ENCODE measurements at places on chromosomes 11 and 22. TPM values are rescaled to one million over a fixed set of nuclear protein-coding genes. Genes with fewer than 3 reads are reported as not detected.

DNA sequence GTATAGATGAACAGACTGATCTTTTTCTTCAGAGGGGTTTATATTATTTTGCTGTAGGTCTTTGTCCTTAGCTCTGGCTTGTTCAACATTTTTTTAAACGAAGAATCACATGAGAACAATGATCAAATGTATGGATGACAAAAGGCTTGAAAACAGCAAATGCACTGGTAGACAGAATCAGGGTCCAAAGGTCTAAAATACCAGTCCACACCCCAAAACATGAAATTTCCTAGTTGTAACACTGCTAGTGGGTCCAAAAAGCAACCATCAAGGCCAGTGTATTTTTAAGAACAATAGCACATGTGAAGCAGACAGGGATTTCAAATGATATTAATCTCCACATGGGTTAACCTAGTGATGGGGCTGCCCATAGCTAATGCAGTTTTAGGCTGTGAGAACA is 162.0 kb downstream of the SWAP70 start:
- no peak for DNase-seq

GRCh38 chr11:92663539-92663938 is 305.9 kb upstream of the MTNR1B start:
- DNase-seq = no peak

GRCh38 chr11:107337917-107338316 is 119.7 kb downstream of the CWF19L2 start:
- DNase-seq = no peak

GGTLC3 gene
- total RNA-seq = not detected

DNA sequence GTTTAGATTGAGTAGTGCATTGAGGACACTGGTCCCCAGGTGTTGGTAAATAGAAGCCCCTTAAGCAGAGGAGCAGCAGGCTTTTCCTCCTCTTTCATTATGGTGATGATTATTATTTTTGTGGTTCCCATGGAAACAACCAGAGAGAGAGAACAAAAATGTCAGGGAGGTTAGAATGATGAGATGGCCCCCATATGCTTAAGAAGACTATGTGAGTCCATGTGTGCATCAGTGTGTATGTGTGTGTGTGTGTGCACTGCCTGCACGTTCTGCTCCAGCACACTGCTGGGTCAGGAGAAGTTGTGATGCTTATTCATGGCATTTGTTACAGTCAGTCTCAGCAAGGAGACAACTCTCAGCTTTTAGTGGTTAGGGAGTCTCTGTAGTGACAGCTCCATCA is 724.2 kb downstream of the NTM start:
- DNase-seq = no peak

DNA sequence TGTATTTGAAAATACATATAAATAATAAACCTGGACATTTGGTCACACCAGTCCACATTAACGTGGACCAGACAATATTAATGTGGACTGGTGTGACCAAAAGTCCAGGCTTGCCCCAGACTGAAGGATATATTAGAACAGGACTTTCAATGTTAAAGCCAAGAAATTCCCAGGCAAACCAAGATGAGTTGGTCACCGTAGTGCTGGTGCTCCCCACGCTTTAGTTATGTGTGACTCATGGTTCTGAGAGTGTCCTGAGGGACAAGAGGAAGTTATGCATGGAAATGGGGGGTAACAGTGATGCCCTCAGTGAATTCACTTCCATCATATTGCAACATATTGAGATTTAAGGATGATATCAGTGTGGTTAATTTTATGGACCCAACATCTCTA is 31.4 kb downstream of the POU2AF1 start:
- no peak for DNase-seq

DNA sequence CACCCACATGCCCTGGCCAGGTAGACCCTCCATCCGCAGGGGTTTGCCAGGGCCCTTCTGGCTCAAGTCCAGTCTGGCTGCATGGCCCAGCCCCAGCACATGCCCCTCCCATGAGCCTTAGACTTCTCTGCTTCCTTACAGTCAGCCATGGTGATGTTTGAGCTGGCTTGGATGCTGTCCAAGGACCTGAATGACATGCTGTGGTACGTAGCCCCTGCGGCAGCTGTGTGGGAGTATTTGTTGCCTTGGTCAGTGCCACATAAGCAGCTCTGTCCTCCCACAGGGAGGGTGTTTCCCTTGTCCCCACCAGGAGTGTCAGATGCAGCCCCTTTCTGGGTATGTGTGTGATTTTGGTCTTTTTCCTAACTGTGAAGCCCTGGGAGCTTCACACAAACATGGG is 17.5 kb downstream of the CDC45 start:
- peak; percentile 81 for DNase-seq

DNA sequence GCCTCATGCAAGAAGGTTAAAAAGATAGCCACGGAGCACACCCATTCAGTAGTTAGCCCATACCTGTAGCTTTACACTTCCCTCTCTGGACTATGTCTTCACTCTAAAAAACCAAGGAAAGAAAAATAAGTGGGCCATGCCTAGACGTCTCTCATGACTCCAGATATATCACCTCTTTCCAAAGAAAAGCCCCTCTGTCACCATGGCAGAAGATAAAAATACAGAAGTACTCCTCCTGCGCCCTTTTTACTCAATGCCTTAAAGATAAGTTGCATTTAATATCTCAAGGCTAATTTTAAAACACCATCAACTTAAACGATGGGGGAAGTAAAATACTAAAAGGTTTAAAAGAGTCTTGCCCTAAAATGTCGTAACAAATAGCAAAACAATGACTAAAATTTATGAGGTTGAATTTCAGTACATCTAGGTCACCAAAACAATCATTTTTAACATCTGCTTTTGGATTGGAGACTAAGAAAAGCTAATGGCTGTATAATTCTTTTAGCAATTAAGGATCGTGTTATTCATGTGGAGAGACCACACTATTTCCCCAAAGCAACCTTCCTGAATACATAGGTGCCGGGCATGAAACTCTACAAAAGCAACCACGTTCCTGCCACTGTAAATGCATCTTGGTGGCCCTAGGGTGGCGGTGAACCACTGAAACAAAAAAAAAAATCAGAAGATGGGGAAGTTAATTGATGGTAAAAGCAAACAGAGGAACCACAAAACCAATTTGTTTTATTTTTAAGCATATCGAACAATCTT is 46.0 kb downstream of the CELF1 start:
- DNase-seq = no peak

GRCh38 chr11:86617502-86617901 is 54.9 kb downstream of the ME3 start:
- DNase-seq = no peak

EFCAB6 gene
- total RNA-seq = not detected

- no peak for DNase-seq
Measured at GRCh38 chr22:49306632-49307480, 520.8 kb downstream of the BRD1 start.

GRCh38 chr11:59710136-59710847 is 3.4 kb downstream of the OR10V1 start:
- DNase-seq = no peak

GNAZ gene
- 0.74 TPM for total RNA-seq

- DNase-seq = no peak
Measured at GRCh38 chr22:33792832-33793231, 127.4 kb downstream of the LARGE1 start.

RASL10A gene
- 0.60 TPM for total RNA-seq

GRCh38 chr22:24937114-24937513 is 9.4 kb downstream of the LHFPL7 start:
- no peak for DNase-seq

- no peak for DNase-seq
Measured at GRCh38 chr11:22079133-22079872, 113.6 kb upstream of the ANO5 start.

All from K562 (cell line).